ENCODE measurements at places on chromosomes 4 and X.

- DNase-seq, result no peak
Observed at GRCh38 chr4:48347282-48347921, 6.1 kb downstream of the SLAIN2 start.

- no peak for DNase-seq
Observed at GRCh38 chr4:54586320-54586955, 71.3 kb upstream of the KIT start.

DNA sequence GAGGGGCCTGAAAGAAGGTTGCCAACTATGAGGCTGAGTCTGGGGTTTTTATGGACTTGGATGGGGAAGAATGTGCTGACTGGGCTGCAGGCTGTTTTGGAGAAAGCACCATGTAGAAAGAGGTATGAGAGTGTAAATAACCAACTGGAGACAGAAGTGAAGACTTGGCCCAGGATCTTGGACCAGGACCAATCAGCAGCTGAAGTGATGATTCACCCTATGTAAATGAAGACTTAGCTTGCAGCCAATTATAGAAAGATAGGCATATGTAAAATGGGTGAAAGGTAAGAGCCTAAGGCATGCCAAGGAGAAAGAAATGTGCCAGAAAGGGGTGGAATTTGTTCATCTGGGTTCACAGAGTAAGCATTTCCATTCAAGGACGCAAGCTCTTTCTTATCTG, 856.7 kb upstream of the PRKX start:
- no peak for DNase-seq

- DNase-seq, result no peak
Observed at GRCh38 chr4:115688961-115689360, 575.5 kb upstream of the NDST4 start.

DNA sequence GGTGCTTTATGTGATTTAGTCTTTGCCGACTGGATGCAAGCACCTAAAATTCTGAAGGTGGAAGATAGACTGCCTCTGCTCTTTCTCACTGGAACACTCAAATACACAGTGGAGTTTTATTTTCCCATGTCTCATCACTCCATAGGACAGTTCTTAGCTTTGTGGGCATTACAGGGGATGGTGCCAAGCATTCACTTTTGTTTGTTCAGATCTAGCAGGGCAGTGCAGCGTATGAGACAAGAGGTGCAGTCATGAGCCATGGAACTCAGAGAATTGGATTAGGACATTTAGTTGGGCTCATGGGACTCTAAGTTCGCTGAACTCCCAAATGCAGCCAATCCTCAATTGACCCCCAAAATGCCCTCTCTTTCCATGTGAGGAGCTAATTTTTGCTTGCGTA, 1136.9 kb upstream of the PRKX start:
- no peak for DNase-seq

DNA sequence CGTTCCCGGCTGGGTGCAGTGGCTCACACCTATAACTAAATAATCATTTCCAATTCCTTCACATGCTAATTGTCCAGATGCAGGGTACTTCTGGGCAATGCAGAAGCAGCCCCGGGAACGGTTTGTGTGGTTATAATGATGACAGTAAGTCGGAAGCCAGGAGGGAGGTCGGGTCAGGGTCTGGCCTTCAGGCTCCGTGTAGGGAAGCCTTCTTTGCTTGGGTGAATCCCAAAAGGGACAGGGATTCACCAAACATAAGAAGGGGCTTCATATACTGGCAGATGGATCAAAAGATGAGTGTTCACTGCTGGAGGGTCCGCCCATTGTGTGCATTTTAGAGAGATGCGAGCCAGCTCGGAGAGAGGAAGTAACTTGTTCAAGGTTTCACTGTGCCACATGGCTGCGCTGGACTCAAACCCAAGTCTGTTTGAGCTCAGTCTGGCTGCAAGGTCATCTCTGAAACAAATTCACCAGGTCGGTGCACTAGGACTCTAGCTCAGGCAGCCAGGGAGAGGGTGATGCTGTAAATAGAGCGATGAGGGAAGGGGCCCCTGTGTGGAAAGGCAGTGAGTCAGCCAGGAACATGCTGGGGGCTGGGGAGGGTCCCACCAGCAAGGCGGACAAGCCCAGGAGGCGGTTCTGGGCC, 4.8 kb upstream of the KIAA0232 start:
- DNase-seq, result no peak

DNA sequence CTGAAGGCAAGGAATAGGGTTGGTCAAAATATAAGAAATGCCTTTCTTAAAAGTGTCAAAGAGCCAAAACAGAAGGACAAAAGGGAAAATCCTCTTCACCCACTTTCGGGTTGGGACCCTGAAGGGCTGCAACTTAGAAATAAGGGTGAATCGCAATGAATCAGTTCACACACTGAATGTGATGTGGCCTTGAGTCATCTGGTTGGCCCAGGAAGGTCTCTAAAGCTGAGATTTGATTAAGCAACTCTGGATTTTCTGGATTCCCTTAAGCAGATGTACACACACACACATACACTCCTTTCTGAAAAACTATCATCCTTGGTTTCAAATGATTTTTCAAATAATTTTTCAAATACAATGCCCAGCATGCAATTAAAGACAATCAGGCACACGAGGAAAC, 13.1 kb downstream of the TAB3 start:
- DNase-seq, result no peak

- DNase-seq, result no peak
Observed at GRCh38 chr4:175421506-175421905, 390.6 kb downstream of the GPM6A start.

DNA sequence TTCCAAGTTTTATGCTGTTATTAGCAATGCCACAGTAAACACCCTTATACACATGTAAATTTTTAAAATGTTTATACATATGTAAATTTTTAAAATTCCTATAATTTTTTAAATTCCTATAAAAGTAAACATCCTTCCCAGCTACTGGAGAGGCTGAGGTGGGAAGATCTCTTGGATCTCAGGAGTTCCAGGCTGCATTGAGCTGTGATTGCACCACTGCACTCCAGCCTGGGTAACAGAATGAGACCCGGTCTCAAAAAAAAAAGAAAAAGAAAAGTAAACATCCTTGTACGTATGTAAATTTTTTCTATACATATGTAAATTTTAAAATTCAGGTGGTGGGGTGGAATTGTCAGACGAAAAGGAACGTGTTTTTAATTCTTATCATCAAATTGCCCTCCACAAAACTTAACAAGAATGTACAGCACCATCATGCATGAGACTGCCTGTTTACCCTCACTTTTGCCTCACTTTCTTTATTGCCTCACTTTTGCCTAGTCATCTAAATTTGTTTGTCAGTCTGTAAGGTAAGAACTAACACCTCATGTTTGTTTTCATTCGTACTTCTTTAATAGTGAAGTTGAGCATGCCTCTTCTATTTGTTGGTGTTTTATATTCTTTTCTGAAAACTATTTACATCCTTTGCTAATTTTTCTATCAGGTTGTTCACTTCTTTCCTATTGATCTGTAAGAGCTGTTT, 8.0 kb downstream of the SLC7A3 start:
- no peak for DNase-seq

GRCh38 chr4:87188932-87189331, 31.5 kb downstream of the KLHL8 start:
- no peak for DNase-seq

DNA sequence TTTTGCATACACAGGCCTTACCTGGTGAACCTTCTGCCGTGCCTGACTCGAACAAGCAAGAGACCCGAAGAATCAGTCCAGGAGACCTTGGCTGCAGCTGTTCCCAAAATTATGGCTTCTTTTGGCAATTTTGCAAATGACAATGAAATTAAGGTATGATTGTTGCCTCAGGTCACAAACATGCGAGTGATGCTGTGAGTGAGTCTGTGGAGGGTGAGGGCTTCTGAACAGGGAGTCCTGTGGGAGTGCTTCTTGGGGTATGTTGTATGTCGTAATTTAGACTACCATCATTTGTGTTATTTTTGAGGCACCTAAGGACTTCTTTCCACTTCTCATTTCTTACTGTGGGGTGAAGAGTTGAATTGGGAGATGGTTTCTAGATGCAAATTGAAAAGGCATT, 32.8 kb downstream of the HTT start:
- DNase-seq, result no peak

GRCh38 chr4:1882850-1883271, 11.7 kb downstream of the NSD2 start:
- DNase-seq, result no peak

- no peak for DNase-seq
Observed at GRCh38 chr4:561426-561825, 14.7 kb downstream of the TMEM271 start.

DNA sequence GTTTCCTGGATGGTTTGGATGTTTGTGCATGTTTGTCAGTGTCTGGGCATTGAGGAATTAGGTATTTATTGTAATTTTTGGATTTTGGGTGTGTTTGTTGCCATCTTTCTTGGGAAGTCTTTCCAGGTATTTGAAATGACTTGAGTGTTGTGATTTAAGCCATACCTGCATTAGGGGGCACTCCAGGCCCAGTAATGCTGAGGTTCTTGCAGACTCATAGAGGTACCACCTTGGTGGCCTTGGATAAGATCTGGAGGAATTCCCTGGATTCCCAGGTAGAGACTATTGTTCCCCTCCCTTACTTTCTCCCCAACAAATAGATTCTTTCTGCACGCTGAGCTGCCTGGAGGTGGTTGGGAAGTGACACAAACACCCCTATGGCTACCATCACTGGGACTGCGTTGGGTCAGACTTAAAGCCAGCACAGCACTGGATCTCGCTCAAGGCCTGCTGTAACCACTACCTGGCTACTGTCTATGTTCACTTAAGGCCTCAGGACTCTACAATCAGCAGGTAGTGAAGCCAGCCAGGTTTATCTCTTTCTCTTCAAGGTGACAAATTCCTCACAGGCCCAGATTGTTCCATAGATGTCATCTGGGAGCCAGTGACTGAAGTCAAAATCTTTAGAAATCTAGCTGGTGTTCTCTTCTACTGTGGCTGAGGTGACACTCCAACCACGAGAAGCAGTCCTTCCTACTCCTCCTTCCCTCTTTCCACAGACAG, 643.6 kb downstream of the PDHA2 start:
- no peak for DNase-seq

GRCh38 chr4:159160242-159160641, 57.4 kb downstream of the RAPGEF2 start:
- no peak for DNase-seq

- DNase-seq, result no peak
Observed at GRCh38 chr4:100169491-100170485, 20.5 kb downstream of the DDIT4L start.

DNA sequence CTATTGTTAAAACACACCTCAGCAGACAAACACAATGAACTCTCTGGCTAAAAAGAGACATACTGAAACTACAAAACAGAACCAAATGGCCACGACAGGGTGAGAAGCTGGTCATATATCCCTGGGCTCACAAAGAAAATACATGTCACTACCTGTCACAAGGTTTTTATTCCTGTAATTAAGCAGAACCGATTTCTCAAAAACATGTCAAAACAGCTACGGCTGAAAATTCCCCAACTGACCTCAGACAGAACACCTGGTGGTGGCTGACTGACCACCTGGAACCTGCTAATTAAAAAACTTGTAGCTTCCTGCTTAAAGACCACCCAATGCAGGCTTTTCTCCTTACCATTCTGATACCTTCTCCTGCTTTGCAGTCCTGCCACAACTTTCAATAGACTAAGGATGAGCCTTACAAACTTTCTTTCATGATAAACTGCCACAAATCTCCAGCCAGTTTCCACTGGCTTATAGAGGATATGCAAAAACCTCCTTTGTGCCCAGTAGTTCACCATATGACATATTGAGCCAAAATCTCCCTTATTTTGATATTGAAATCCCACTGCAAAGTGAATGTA, 571.9 kb downstream of the SPOCK3 start:
- DNase-seq, result no peak

DNA sequence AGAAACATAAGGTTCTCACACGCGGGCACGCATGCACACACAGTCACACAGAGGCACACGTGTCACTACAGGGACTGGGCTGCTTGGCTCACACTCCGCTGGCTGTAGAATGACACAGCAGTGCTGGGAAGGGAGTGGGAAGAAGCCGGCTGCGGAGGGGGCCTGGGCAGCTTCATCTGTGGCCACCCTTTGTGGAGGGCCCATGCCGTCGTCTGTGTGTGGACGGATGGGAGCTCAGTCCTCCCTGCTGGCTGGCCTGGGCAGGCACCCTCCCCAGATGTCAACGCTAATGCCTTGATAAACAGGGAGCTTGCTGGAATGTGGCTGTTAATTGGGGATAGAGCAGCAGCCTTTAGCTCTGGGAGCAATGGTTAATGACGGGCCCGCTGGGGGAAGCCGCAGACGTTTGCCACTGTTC, 621.1 kb downstream of the BCOR start:
- DNase-seq, result no peak

GRCh38 chr4:88178626-88179231, 20.3 kb upstream of the ABCG2 start:
- no peak for DNase-seq

DNA sequence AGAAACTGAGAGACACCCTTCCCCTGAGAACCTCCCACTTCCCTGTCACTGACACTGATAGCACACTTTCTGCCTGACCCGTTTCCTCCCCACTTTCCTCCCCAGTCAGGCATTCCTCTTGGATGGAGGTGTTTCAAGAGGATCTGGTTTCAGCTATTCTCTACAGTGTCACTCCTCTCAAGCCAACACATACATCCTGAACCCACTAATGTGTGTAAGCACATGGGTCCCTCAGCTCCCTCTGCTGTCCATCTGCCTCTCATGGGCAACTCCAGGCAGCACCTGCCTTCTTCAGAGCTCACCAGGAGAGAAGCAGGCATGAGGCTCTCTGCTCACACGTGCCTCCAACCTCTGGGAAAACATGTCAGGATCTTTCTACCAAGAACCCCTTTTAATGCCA, 207.6 kb downstream of the NAF1 start:
- DNase-seq, result no peak

DNA sequence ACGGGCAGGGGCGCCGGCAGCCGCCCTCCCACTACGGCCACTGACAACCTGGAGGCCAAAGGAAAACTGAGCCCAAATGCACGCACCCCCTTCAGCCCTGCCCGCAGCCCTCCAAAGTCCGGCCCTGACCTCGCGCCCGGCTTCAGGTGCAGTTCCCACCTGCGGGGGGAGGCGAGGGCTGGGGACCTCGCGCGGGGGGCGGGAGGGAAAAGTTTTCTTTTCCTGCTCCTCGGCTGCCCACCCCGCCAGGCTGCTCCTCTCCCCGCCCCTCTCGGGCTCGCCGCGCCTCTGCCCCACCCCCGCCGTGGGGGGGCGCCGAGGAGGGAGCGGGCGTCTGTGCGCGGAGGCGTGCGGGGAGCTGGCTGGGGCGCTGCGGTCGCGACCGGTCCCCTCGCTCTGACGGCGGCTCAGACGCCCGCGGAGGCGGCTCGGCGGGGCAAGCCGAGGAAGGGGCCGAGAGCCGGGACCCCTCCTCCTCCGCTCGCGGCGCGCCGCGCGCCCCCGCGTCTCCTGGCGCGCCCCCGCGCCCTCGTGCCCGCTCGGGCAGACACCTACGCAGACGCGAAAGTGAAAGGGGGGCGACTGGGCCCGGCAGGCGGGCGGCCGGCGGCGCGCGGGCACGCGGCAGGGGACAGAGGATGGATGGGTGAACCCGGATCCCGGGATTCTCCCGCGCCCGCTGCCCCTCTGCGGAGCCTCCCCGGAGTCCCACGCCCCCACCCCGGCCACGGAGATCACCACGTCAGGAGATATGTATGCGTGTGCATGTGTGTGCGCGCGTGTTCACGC, 3.1 kb upstream of the NR3C2 start:
- DNase-seq, result peak; percentile 30
